ENCODE measurements at places on chromosomes 7 and 10.

DNA sequence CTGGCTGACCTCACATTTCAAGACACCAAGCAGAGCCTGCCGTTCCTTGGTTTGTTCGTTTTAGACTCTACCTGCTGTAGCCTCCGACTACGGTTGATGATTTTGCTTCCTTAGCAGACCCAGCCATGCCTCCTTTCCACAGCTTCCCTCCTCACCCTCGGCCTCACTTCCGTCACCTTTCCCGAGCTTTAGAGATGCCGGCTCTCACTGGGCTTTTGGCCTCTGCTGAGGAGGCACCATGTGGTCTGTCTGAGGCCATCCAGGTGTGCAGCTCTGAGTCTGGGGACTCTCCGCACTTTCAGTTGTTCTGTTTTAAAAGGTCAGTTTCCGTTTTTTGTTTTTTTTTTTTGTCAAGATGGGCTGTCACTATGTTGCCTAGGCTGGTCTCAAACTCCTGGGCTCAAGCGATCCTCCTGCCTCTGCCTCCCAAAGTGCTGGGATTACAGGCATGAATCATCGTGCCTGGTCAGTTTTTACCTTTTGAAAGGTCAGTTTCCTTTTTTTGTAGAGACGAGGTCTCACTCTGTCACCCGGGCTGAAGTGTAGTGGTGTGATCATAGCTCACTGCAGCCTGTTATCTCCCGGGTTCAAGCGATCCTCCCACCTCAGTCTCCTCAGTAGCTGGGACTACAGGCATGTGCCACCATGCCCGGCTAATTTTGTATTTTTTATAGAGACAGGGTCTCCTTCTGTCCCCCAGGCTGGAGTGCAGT lies 11.7 kb downstream of the ORAI2 start:
- DNase-seq: no peak

DNA sequence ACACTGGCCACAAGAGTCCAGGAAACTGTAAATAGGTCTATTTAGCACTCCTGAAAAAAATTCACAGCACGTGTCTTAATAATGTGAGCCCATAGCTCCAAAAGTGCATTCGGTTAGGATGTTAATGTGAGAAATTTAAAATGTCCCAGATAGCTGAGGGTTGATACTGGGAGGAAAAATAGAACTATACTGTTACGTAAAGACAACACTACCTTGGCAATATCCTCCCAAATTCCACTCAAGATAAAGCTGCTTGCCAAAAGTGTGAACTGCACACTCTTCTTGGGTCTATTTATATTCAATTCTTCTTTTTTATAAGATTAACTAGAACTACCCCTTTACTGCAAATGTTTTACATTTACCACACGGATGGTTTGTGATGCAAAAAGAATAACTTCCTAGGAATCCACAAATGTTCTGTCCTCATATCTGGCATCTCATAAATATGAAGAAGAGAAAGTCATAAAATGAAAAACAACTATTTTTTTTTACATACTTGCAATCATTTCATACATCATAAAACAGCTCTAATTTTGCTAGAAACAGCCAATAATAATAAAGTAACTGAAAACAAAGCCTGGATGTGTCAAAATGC lies 10.4 kb downstream of the RAB11FIP2 start:
- no peak for DNase-seq

DNA sequence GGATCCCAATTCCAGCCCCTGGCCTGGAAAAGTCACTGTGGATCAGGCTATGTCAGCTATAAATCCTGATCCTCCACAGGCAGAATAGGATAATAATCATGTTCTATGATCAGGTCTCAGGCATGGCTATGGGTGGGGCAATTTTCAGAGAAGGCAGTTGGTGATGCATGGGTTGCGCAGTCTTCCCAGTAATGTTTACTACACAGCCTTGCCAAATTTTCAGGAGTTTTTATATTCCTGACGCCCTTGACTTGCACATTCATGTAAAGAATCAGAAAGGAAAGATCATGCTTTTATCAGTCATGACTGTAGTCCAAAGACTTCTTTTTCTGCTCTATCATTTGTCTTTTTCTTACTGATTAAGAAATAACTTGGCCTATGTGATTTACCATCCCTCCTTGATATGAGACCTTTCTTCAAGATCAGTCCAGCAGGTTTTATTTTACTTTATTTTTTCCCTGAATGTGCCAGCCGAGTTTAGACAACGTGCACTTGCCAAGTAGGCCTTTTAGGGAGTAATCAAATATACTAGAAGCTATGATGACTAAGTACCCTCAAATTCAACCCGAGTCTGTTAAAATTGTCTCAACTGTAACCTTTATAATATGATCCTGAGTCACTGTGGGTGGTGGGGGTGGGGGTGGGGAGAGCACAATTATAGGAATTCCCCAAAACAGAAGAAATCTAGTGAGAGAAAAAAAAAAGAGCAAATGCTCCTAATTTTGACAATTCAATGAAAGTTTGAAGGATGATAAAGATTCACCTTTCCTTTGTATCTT lies 31.9 kb downstream of the ARL4A start:
- DNase-seq: no peak

DNA sequence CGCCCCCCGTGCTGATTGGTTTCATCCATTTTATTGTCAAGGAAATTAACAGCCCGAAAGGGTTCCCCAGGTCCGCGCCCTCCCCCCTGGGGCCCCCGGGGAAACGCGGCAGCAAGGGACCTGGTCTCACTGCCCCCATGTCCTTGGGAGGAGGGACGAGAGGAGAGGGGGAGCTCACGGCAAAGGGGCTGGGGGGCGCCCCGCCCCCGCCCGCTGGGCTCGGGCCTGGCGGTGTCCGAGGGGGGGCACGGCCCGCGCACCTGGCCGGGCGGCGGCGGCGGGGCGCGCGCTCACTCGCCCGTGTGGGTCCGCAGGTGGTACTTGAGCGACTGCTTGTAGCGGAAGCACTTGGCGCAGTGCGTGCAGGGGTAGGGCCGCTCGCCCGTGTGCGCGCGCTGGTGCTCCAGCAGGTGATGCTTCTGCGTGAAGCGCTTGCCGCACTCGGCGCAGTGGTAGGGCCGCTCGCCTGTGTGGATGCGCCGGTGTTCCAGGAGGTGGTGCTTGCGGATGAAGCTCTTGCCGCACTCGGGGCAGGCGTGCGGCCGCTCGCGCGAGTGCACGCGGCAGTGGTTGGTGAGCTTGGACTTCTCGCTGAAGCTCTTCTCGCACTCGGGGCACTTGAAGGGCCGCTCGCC lies 29.3 kb downstream of the ZNF777 start:
- no peak for DNase-seq

- DNase-seq: no peak
Measured at GRCh38 chr7:90919816-90920215, 323.7 kb downstream of the CDK14 start.

DNA sequence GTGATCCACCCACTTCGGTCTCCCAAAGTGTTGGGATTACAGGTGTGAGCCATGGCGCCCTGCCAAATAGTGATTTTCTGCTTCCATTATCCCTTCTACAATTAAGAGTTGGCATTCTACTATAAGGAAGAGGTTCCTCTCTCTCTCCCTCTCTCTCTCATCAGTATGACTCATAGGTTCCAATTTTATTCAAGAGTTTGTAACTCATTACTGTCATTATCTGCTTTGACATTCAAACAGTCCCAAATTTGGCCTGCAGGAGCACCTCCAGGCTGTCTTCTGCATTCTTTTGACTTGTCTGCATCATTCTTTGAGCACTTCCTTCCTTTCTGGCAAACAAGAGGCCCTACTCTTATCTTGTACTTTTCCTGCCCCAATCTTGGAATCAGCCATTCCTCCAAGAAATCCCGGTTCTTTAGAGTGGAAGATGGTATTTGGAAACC lies 33.2 kb upstream of the CALU start:
- DNase-seq: no peak

- DNase-seq: no peak
Measured at GRCh38 chr7:81725812-81726127, 44.1 kb downstream of the HGF start.
